ENCODE measurements at places on chromosomes 1 and 21.
A peak's percentile ranks its signal among the peaks of the same experiment; 100 is the strongest.

- no peak for DNase-seq
Measured at GRCh38 chr1:98439471-98439870, 222.1 kb upstream of the SNX7 start.

- no peak for DNase-seq
Measured at GRCh38 chr1:31295874-31296485, 608 bp downstream of the SNRNP40 start.

- no peak for DNase-seq
Measured at GRCh38 chr1:7580923-7581753, 190.0 kb upstream of the VAMP3 start.

DNA sequence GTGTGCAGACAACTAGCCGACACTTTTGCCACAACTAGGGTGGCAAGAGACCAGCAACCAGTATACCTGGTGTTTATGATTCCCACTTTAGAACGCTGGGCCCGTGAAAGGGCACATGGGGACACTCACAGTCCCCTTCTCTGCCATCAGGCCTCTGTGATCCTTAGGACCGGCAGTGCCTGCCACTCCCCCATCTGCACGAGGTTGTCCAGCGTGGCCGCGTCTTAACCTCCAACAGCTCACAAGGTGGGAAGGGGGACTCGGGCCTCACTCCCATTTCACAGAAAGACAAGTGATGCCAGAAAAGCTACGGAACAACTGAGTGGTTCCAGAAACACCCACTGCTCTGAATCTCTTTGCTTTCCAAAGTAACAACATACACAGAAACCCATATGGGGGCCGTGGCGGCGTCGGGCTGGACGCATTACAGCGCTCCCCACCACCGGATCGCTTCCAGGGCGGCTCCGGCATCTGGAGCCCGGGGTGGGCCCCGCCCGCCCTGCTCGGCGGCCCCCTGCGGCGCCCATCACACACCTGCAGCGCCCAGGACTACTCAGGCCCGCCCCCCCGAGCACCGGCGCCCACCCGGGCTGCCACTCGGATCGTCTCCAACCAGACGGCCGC is 1.0 kb downstream of the ZNF496 start:
- no peak for DNase-seq

GRCh38 chr1:34529935-34530859 is 224.7 kb upstream of the GJB5 start:
- DNase-seq, result peak; percentile 22

DNA sequence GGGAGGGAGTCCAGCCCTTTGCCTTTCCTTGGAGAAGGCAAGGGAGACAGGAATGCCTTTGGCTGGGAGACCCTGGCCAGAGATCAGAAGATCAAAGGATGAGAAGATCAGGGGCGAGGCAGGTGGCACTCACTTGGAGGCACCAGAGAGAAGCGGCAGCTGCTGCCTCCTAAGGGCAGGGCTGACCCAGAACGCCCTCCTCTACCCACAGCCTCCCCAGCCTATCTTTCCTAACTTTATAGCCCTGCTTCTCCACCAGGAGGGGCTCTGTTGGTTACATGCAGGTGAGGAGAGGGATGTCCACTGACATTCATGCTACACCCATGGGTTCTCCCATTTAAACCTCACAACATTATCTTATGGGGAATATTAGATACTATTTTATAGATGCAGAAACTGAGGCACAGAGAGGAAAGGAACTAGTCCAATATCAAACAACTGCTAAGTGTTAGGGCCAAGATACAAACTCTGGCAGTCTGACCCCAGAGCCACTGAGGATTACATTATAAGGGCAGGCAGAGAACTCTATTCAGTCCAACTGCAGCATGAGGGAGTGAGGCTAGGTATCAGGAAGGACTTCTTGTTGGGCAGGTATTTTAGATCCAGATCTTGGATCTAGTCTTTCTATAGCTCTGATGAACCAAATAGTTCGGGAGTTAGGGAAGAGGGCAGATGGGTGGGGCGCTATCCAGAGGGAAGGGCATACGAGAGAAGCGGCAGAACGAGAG is 19.9 kb downstream of the LGR6 start:
- no peak for DNase-seq

- DNase-seq, result no peak
Measured at GRCh38 chr1:14003552-14003951, 303.6 kb downstream of the PRDM2 start.

DNA sequence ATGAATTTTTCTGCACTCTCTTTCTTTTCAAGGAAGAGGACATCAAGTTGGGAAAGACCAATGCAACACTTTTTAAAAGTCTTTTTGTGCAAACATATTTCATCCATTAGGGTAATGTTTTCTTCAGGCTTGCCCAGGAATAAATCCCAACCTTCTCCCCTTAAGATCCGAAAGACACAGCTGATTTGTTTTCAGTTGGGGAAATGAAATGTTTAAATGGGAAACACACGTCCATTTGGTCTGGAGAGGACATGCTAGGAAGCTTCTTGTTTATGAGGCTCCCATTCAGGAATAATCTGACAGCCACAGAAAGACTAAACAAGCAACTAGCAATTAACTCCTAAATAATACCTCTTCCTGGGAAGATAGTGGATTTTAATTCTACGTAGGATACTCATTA is 91.9 kb downstream of the PRRX1 start:
- DNase-seq, result no peak

DNA sequence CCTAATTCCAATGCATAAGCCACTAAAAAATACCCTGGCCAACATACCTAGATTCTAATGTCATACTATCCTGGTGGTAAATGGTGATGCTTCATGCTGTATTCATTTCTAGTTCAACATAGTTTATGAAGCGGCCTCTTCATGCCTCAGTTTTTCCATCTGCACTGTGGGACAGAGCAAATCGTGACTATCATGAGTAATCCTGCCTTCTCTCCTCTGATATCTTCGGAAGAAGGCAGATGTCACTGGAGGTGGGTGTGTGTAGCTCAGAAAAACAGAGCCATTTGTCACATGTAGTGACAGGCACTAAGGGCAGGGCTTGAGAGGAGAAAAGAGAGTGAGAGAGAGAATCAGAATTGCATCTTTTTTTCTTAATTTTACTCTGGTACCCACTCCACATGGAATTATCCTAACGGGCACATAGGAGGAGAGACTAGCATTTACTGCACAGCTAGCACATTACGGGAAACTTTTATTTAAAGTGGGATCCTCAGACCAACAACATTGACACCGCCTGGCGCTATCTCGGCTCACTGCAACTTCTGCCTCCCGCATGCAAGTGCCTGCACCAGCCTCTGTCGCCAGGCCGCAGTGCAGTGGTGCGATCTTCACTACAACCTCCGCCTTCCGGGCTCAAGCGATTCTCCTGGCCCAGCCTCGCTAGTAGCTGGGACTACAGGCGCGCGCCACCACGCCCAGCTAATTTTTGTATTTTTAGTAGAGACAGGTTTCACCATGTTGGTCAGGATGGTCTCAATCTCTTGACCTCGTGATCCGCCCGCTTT is 78.4 kb upstream of the KCNA3 start:
- DNase-seq, result no peak

- DNase-seq, result peak; percentile 14
Measured at GRCh38 chr1:12034381-12034801, 15.1 kb downstream of the MIIP start.

DNA sequence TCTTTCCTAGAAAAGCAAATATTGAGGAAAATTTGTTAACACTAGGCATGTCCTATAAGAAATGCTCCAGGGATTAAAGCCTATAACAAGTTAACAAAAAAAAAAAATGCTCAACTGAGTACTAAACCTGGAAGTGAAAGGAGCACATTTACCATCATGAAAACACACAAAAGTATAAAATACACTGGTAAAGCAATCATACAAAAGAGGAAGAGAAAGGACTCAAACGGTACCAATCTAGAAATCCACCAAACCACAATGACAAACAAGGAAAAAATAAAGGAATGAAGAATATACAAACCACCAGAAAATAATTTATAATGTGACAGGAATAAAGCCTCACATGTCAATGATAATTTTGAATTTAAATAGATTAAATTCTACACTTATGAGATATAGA is 21.2 kb downstream of the CD1E start:
- DNase-seq, result no peak

DNA sequence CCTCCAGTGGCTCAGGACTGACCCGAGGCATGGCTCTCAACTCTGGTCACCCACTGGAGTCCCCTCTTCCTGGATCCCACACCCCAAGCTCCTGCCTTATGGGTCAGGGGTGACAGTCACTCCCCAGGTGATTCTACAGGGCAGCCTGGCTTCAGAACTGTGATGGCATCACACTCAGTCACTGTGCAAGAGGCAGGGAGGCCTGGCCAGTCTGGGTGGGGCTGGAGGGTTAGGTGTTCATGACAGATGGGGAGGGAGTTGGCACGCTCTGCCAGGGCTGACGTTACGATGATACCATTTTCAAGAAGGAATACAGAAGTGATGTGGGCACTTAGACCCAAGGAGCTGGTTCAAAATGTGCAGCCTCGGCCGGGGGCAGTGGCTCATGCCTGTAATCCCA is 25.2 kb upstream of the ABCG1 start:
- no peak for DNase-seq

- DNase-seq, result no peak
Measured at GRCh38 chr1:225437710-225438437, 10.0 kb upstream of the LBR start.

GRCh38 chr1:173152598-173152997 is 54.5 kb downstream of the TNFSF4 start:
- no peak for DNase-seq

DNA sequence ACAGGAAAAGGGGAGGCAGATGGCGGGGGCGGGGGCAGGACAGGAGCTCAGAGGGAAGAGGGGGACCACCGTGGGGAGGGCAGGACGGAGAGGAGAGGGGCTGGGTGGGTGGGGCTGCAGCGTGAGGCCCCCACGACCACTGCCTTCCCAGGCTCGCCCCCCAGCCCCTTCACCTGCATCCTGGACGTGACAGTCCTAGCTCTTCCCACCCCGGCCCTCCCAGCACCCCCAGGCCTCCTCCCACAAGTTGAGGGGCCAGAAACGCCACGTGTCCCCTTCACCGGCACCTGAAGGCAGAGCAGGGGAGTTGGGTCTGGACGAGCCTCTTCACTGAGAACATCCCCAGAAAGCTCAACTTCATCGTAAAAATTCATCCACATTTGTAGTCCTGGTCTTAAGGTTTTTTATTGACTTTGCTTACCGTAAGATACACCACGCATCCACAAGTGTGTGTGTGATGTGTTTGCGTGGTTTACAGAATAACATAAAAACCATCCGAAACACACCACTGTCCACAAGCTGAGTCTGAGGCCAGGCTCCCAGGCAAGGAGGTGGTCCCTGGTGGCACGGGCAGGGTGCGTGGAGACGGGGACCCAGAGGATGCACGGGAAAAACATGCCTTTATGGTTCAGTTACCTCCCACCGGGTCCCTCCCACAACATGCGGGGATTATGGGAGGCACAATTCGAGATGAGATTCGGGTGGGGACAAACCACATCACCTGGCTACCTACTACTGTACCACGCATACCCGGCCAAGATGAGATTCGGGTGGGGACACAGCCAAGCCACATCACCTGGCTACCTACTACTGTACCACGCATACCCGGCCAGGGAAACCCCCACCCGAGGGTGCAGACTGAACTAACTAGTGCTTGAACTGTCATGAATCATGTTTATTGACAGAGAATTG is 13.9 kb upstream of the COL18A1 start:
- DNase-seq, result no peak

DNA sequence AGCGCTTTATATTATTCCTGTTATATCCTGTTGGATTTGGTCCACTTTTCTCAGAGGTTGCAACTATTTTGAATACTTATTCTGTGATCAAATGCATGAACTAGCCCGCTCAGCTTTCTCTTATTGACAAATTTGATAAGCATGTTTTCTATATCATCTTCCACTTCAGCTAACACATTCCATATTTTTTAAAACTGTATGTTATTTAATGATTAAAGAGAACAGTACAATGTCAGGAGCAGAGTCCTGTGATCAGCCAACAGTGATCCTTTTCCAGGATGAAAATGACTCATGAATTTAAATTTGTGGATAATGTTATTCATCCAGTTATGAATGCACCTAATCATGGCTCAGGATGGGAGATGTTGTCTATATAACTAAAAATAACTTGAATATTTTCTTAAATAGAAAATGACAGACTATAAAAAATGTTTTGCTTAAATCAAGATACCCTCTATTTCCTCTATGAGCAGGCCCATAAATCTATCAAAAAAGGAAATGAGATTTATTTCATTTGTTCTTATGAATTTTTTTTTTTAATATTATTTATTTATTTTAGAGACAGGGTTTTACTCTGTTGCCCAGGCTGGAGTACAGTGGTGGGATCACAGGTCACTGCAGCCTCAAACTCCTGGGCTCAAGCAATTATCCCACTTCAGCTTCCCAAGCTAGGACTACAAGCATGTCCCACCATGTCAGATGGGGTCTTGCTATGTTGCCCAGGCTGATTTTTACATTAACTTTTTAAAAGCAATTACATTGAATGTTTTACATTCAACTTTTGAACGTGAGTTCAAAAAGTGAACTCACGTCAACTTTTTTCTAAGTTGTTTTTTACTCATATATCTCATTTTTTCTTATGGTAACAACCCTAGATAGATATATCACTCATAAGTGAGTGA is 12.5 kb downstream of the BPNT1 start:
- no peak for DNase-seq

DNA sequence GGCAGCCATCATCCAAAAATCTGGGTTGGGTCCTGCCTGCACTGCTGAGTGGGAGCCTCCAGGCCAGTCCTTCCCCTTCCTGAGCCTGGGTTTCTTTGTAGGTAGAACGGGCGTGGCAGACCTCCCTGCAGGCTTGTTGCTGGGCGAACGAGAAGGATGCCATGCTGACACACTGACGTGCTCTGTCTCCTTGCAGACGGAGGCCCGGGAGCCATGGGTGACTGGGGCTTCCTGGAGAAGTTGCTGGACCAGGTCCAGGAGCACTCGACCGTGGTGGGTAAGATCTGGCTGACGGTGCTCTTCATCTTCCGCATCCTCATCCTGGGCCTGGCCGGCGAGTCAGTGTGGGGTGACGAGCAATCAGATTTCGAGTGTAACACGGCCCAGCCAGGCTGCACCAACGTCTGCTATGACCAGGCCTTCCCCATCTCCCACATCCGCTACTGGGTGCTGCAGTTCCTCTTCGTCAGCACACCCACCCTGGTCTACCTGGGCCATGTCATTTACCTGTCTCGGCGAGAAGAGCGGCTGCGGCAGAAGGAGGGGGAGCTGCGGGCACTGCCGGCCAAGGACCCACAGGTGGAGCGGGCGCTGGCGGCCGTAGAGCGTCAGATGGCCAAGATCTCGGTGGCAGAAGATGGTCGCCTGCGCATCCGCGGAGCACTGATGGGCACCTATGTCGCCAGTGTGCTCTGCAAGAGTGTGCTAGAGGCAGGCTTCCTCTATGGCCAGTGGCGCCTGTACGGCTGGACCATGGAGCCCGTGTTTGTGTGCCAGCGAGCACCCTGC is 1.4 kb downstream of the GJA4 start:
- DNase-seq, result no peak

GRCh38 chr1:205351984-205352713 is 4.6 kb downstream of the KLHDC8A start:
- no peak for DNase-seq

GRCh38 chr21:17231124-17231523 is 281.7 kb upstream of the CXADR start:
- DNase-seq, result no peak

Data from globus pallidus (tissue), 1 donor.